Caco-2 (cell line): ENCODE measurements at places on chromosomes 11 and 22.

- DNase-seq = no peak
Measured at GRCh38 chr11:95917193-95918036, 6.5 kb downstream of the MTMR2 start.

- no peak for DNase-seq
Measured at GRCh38 chr11:133901999-133902398, 54.8 kb downstream of the IGSF9B start.

- no peak for DNase-seq
Measured at GRCh38 chr11:8287297-8287696, 23.6 kb upstream of the LMO1 start.

GRCh38 chr22:20551805-20552442 lies 44.5 kb downstream of the MED15 start:
- no peak for DNase-seq

DNA sequence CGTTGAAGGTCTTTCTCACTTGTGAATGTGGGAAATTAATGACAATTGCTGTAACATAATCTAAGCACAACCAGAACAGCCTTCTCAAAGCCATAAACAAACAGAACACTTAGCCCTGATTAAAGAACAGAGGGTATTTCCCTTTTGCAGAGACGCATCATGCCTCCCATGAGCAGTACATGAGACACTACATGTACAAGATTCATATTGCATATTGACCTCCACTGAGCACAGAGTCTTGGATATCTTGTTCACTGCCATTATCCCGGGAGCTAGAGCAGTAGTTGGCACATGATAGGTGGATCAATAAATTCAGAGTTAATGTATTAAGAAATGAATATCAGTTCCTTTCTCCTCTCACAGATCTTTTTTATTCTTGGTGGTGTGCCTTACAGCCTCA lies 1194.3 kb upstream of the TENM4 start:
- no peak for DNase-seq

- no peak for DNase-seq
Measured at GRCh38 chr22:29701155-29701999, 18.4 kb upstream of the CABP7 start.

DNA sequence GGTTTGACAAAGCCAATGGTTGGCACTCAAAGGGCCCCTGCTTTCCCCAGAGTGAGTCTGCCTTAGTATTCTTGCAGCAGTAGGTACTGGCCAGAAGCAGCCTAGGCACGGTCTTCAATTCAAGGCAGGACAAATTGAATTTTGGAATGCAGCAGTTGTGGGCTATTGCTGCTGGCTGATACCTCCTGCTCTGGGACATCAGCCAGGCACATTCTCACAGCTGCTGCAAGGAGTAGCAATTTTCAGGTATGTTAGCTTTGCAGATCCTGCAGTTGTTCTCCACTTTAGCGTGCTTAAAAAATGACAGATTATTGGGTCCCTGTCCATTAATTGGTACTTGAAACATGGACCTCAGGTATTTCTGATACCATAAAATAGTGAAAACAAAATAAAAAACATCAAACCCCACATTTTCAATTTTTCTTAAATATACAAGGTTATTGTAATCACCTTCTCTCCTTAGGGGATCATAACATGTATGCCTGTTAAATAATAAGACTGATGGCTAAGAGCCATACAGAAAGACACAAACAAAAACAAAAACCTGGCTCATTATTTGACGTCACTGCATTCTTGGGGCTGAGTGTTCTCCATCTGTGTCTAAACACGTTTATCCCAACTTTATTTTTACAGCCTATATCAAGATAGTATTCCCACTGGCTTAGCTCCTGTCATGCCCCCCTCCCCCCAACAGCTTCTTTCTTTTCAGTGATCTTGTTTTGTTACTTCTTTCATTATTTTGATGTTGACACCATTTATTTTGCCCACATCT lies 85.1 kb upstream of the CARD18 start:
- no peak for DNase-seq

- DNase-seq = no peak
Measured at GRCh38 chr22:48362721-48363404, 1464.8 kb downstream of the BRD1 start.

DNA sequence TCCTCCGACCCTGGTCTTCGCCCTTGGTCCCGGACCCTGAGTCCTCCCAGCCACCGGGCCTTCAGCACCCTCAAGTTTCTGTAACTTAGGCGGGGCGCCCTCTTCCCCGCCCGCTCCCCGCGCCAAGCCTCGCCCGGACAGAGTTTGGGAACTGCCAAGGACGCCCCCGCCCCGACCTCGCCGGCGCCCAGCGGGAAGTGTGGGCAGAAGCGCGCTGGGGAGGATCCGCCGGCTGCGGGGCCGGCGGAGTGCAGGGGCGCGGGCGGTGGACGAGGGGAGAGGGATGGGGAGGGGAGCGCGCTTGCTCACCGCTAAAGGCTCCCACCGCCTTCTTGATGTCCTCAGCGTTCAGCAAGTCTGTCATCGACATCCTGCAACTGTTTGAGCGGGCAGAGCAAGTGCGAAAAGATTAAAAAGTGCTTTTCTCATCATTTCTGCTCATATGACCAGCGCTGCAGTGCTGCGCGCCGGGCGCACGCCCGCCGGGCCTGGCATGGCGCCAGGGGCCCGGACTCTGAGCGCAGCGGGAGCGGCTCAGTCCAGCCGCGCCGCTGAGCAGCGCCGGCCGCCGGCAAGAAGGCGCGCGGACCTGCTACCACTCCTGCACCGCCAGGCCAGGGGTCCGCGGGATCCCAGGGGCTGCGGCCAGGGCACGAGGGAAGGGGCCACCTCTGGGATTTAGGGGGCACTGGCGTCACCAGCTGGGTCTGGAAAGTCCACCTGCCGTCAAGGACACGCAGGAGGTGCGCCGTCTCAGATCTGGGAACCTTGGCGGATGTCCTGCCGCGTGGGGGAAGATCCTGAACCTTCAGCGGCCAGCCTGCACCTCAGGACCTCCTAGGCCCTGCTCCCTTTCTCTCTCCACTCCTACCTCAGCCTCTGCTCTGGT lies at the start of gene PVALB:
PVALB (minus strand) TSS at position 400 of the 889 bp plus-strand sequence; CDS start at position 370, 30 bp downstream.
- no peak for DNase-seq

- DNase-seq = no peak
Measured at GRCh38 chr11:69066122-69067112, 17.7 kb downstream of the TPCN2 start.

DNA sequence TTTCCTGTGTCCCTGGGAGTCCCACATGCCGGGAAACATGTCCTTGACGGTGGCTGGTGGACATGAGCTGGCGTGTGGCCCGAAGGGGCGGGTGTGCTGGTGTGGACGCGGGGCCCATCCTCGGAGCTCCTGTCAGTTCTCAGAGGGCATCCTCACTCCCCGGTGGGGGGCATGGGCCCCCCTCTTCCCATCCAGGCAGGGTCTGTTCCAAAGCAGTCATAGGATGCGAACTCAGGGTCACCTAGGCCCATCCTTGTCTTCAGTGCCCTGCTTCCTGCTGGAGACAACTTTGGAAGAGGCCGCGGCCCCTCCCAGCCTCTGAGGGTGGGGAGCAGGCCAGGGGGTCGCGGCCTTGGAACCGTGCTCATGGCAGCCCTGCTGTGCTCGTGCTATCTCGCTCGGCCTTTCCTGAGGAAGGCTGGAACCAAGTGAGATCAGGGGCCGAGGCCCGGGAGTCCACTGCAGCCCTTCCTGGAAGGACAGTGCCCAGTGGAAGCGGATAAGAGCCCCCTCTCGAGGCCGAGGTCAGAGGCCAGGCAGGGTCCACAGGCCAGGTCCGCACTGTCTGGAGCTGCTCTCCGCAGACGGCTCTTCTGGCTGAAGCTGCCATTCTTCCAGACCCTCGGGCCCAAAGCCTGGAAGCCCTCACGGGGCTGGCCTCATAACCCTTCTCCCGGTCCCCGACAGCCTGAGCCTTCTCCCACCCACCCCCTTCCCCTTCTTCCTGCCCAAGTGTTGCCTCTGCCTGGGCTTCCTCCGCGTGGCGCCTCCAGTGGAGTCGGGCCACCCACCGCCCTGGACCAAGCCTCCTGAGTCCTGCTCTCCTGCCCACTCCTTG lies 8.7 kb downstream of the GRK2 start:
- DNase-seq = no peak

GRCh38 chr11:65116370-65117205 lies 913 bp downstream of the ZNHIT2 start:
- peak; percentile 53 for DNase-seq

DNA sequence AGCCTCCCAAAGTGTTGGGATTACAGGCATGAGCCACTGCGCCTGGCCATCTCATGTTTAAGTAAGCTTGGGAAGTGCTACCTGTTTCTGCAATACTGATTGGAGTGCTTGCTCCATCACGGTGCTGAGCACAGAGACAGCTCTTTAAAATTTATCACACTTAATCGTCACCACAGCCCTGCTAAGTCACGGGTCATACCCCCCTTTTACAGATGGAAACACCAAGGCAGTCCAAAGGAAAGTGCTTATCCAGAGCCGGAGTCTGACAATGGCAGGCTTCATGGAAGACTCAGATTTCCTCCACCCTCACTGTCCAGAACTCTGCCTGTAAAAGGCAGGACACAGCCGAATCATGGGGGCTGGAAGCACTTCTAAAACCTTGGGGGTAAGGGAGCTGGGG lies 2.7 kb upstream of the C22orf15 start:
- no peak for DNase-seq

DNA sequence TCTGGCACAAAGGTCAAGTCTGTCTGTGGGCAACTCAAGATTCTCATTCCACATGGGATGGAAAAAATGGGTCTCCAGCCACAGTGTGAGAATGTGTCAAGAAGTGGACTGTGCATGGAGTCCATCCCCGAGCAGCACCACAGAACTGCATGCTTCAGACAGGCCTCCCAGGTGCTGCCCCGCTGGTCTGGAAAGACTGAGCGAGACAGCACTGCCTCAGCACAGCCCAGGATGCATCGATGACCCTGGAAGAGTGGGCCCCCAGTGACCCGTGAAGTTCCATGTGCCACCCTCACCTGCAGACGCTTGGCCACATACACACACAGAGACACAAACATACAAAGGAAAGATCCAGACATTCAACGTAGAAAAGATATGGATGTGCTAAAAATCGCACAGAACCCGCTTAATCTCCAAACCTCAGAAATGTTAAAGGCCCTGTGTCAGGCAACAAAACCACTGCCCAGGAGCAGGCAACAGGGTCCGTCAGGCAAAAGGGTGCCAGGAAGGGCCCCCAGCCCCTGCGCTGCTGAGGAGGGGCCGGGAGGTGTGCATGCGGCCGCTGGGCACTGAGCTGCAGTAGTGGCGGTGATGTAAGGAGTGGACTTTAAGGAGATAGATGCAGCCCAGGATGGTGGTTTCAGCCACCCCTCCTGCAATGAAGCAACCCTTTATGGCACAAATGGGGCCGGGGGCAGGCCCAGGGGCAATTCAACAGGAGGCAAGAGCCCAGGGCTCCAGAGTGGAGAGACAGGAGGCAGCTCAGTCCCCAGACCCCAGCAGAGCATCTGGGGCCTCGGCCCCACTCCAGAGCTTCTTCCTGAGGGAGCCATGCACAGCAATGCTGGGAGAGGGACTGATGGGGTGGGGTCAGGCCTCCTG lies 84.7 kb downstream of the DGCR2 start:
- DNase-seq = no peak

GRCh38 chr11:44693654-44694119 lies 33.1 kb upstream of the TSPAN18 start:
- DNase-seq = no peak

GRCh38 chr11:2178906-2179494 lies 7.4 kb upstream of the TH start:
- DNase-seq = peak; percentile 79

GRCh38 chr22:26985931-26986782 lies 328.8 kb downstream of the MIAT start:
- no peak for DNase-seq

GRCh38 chr22:30964858-30965257 lies 3.7 kb downstream of the MORC2 start:
- DNase-seq = no peak

- DNase-seq = no peak
Measured at GRCh38 chr11:68598816-68599653, 85.3 kb upstream of the GAL start.

GRCh38 chr11:46118702-46119351 lies 2.4 kb downstream of the PHF21A start:
- no peak for DNase-seq

GRCh38 chr11:93668171-93668570 lies 6.7 kb downstream of the CEP295 start:
- no peak for DNase-seq

DNA sequence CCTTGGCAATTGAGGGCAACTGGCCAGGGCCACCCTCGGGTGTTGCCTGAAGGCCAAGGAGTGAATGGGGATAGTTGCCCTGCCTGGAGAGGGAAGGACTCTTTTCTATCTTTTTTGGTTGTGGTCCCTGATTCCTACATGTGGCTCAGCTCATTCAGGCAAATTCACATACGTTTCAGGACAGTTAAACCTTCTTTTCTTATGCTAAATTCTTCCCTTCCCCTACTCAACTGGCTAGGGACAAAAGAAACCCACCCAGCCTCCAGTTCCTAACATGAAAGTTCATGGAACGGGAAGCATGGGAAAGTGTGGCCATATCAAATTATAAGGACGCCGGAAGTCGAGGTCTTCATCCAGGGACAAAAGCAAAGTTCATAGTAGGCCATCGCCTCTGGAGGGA lies 26.3 kb upstream of the APLNR start:
- no peak for DNase-seq

DNA sequence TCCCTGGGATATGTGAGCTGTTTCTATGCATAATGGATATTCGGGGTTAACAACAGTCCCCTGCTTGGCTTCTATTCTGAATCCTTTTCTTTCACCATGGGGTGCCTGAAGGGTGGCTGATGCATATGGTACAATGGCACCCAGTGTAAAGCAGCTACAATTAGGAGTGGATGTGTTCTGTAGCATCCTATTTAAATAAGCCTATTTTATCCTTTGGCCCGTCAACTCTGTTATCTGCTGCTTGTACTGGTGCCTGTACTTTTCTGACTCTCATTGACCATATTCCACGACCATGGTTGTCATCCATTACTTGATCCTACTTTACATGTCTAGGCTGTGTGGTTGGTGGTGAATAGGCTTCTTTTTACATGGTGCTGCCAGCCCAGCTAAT lies 1.3 kb downstream of the TUG1 start:
- no peak for DNase-seq

- DNase-seq = no peak
Measured at GRCh38 chr11:76626266-76626665, 44.3 kb downstream of the LRRC32 start.

DNA sequence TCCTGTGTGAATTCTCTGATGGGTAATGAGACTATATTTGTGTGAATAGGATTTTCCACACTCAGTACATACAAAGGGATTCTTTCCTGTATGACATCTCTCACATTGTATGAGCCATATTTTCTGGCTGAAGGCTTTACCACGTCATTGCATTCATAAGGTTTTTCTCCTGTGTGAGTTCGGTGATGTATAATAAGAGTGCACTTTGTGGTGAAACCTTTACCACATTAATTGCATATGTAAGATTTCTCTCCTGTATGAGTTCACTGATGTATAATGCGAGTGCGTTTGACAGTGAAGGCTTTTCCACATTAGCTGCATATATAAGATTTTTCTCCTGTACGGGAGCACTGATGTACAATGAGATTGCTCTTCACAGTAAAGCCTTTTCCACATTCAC lies 455.4 kb upstream of the CNTN5 start:
- DNase-seq = no peak

- no peak for DNase-seq
Measured at GRCh38 chr11:95283650-95284049, 52.6 kb upstream of the SESN3 start.

- no peak for DNase-seq
Measured at GRCh38 chr11:122697636-122698167, 42.2 kb downstream of the UBASH3B start.
